ENCODE measurements at places on chromosomes 3 and 15.
A peak's percentile ranks its signal among the peaks of the same experiment; 100 is the strongest.

DNA sequence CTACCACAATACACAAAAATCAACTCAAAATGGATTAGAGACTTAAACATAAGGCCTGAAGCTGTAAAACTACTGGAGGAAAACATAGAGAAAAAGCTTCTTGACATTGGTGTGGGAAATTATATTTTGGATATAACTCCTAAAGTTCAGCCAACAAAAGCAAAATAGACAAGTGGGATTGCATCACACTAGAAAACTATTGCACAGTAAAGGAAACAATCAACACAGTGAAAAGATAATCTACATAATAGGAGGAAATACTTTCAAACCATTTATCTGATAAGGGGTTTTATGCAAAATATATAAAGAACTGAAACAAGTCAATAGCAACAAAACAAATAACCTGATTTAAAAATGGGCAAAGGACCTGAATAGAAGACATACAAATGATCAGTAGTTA is 37.6 kb upstream of the TP63 start:
- DNase-seq = no peak

DNA sequence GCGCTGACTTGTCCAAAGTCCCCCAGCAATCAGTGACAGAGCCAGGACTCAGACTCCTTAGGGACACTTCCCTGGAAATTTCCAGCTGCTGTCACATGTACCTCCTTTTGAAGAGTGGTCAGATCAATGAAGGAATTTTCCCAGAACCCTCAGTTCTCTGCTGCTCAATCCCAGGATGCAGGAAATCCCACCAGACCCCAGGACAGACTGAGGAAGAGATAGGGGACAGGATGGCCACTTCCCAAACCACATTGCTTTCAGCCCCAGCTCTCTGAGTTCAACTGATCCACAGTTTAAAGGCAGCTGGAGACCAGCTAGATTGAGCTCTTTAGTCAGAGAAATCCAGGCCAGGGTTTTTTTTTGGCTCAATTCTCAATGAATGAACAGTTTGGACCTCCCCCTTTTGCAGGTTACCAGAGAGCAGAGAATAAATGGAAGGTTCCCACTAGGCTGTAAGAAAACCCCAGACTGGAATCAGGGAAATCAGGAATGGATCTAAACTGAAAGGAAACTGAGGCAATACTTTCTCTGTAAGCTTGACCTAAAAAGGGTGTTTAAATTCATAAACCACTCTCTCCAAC is 1.5 kb downstream of the CYP1A1 start:
- DNase-seq = no peak

DNA sequence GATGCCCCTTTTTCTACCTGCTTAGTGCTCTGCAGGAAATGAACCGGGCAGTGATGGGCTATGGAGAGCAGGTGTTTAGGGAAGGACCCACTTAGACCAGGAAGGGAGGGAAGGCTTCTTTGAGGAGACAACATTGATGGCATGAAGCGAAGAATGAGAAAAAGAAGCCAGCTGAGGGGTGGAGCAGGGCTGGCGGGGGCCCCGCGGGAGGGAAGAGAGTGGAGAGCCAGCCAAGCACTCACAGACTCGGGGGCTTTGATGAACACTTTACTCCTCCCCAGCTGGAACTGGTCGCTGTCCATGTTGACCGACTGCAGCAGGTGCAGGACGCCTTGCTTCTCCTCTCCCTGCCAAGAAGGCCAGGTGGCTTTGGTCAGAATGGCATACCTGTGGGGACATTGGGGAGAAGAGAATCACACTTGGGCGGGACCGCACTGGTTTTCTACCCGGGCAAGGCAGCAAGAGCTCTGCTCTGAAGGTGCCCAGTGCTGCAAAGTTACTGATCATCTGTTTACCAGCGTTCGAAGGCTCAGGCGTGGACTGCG is 28.4 kb upstream of the LDHAL6B start:
- DNase-seq = no peak

- DNase-seq = no peak
Measured at GRCh38 chr3:21989341-21990042, 238.5 kb upstream of the ZNF385D start.

GRCh38 chr3:81045976-81046375 is 715.5 kb downstream of the GBE1 start:
- DNase-seq = no peak

DNA sequence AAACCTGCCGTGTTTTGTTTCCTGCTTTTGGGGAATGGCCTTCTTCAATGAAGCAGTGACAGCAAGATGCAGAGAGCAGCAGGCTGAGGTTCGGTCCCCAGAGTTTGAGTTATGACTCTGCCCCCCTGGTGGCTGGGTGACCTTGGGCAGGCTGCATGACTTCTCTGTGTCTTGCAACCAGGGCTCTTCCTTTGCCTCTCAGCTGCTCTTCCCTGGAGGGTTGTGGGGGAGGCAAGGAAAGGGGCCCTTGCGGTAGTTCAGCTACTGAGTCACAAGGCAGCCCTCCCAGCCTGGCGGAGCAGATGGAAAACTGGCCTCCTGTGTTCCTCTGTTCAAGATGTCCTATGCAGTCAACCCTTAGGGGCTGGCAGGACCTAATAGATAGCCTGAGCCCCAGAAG is 17.1 kb downstream of the CTXND1 start:
- peak; percentile 5 for DNase-seq

DNA sequence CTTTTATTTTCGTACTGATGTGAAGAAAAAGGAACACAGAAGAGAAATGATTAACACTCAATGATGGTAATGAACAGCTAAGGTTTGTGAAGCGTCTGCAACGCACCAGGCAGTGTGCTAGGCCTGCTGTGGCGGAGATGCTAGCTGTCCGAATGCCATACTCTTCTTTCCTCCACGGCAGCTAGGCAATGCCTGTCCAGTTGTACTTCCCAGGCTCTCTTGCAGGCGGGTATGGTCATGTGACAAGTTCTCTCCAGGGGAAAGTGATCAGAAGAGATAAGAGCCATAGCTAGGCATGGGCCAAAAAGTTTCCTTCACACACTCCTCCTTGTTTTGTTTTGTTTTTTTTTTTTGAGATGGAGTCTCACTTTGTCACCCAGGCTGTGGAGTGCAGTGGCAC is 6.7 kb downstream of the TADA3 start:
- DNase-seq = no peak

DNA sequence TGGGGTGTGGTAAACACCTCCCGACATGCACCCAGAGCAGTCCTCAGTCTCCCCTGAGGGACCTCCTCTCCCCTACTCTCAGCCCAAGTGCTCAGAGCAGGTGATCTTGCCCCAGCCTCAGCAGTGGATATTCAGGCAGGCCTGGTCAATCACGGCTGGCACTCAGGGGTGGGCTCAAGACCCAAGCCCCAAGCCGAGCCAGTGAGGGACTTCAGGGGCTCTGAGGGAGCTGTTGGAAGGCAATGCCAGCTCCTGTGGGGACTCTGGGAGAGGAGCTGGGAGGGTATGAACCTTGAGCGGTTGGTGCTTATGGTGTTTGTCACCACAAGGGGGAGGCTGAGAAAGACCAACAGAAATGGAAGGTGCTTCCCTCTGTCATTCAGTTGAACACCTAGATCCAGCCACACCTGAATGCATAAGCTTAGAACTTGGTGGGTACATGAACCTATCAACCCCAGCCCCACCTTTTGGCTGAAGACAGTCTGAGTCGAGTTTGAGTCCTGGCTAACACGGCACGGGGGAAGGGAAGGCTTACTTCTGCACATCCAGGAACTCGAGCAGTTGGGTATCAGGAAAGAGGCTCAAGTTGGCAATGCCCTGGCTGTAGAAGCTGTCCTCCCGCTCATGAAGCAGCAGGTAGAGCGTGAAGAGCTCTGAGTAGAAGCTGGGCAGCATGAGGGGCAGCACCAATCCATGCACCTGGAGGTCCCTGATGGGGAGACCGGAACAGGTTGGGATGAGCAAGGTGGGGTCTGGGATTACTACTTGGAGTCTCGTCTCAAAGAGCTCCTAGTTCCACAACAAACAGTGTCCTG is 19.2 kb downstream of the ALS2CL start:
- DNase-seq = no peak

DNA sequence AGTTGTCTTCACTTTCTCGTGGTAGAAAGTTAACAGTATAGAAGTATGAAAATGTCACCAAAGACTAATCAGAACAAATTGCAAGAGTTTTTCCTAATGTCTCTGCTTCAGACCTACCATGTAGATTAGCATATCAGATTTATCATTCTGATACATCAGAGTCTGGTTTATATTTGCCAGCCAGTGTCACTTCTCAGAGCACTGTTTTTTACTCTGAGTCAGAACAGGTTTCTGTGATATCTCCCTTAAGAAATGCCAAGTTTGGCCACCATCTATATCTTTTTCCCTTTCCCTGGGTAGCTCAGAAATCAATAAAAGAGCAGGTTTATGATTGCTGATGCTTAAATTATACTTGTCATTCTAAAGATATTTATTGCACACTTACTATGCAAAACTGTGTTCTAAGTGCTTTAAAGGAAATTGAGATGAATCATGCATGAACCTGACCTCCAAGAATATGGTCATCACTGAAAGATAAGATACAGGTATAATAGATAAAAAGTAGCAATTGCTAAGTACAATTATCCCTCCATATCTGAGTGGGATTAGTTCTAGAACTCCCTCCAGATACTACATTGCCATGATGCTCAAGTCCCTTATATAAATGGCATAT is 672.7 kb upstream of the NAALADL2 start:
- no peak for DNase-seq

Data from stimulated activated CD8-positive, alpha-beta memory T cell treated with anti-CD3 and anti-CD28 coated beads, Interleukin-2, amount 100 ng/mL, for 1 hour (primary cell).